Ovary (tissue), 10 donors: ENCODE measurements at places on chromosomes 2 and 18.
A peak's percentile ranks its signal among the peaks of the same experiment; 100 is the strongest.

DNA sequence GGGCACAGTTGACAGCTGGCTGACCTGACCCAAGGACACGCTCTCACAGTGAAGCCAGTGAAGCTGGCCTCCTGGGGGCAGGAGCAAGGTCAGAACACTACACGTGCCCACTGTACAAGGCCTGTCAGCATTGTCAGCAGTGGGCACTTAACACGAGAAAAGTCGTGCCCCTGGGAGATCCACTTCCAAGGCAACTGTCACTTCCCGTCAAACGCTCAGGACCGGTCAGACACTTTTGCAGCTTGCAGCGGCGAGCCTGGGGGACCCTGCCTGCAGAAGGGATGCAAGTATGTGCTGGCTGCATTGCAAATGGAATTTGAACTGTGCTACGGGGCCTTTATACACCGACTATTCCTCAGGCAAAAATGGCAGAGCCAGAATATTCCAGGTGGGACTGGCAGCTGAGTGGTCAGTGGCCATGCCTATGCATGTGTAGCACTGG is 176.2 kb downstream of the BCL2 start:
- peaks cover 13% of the 10 kb centered on the region for H3K4me1 ChIP-seq
- H3K4me3 ChIP-seq, result no peak overlapping the region
- H3K27me3 ChIP-seq, result no peaks in the 10 kb centered on the region
- no peaks in the 10 kb centered on the region for H3K36me3 ChIP-seq
- no peak for DNase-seq

GRCh38 chr2:20220806-20221554 is 4.0 kb downstream of the SDC1 start:
- no peak for DNase-seq
- no peak overlapping the region for H3K4me3 ChIP-seq
- no peaks in the 10 kb centered on the region for H3K27me3 ChIP-seq
- peaks cover 2% of the 10 kb centered on the region for H3K4me1 ChIP-seq

- DNase-seq, result no peak
- no peaks in the 10 kb centered on the region for H3K27me3 ChIP-seq
- peaks cover 6% of the 10 kb centered on the region for H3K4me1 ChIP-seq
- no peak overlapping the region for H3K27ac ChIP-seq
Observed at GRCh38 chr2:32712870-32713269, 85.0 kb downstream of the TTC27 start.

DNA sequence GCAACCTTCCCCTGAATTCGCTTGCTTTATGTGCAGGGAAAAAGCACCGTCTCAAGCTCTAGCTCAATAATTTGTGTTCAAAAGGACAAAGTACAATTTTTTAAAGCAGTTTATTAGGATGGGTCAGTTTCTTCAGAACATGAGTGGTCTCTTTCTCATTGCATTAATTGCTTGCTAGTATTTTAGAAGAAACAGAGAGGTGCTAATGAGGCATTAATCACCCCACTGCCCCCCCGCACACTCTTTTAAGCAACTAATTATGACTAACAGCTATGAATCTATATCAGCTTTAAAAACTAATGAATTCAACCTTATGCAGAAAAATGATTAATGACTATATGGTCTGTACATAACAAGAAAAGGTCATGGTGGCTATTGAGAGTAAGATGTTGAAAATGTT is 262.1 kb upstream of the ST6GAL2 start:
- H3K4me1 ChIP-seq, result no peaks in the 10 kb centered on the region
- H3K27me3 ChIP-seq, result no peaks in the 10 kb centered on the region
- DNase-seq, result no peak
- H3K27ac ChIP-seq, result no peak overlapping the region
- H3K36me3 ChIP-seq, result no peaks in the 10 kb centered on the region
- no peak overlapping the region for H3K4me3 ChIP-seq

- no peak overlapping the region for H3K4me3 ChIP-seq
- DNase-seq, result no peak
- no peaks in the 10 kb centered on the region for H3K36me3 ChIP-seq
- no peak overlapping the region for H3K27ac ChIP-seq
Observed at GRCh38 chr18:27382567-27383216, 197.6 kb upstream of the CHST9 start.

DNA sequence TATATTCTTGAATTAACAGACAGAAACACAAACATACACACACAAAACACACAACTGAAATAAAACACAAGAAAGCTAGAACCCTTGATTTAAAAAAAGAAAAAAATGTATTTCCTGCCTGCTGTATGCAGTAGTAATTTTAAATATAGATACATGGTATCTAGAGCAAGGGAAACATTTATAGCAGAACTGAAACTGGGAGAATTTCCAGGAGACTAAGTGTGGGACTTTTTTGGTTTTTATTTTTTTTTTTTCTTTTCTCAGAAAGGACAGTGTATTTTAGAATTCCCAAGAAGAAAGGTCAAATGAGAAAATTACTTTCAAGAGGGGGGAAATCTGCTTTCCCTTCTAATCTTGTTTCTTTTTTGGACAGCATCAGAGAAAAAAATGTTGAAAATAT is 558.9 kb upstream of the PKDCC start:
- H3K27me3 ChIP-seq, result no peaks in the 10 kb centered on the region
- H3K4me3 ChIP-seq, result no peak overlapping the region
- H3K4me1 ChIP-seq, result peaks cover 1% of the 10 kb centered on the region
- H3K36me3 ChIP-seq, result no peaks in the 10 kb centered on the region
- H3K27ac ChIP-seq, result no peak overlapping the region

DNA sequence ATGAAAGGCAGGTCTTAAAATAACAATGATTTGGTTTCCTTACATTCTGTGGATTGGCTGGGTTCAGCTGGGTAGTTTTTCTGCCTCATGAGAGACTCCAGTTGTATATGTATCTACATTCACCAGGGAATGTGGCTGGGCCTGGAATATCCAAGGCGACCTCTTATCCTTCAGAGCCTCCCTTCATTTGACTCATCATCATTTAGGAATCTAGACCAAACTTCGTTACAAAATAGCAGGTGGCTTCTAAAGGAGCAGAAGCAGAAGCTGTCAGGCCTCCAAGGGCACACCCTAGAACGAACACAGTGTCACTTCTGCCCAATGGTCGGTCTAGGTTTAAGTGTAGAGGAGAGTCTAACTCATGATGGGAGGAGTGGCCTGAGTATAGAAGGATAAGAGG is 204.2 kb downstream of the EN1 start:
- H3K36me3 ChIP-seq, result no peaks in the 10 kb centered on the region
- no peak overlapping the region for H3K27ac ChIP-seq
- H3K27me3 ChIP-seq, result no peaks in the 10 kb centered on the region
- DNase-seq, result no peak

GRCh38 chr2:46352621-46353020 is 55.4 kb downstream of the EPAS1 start:
- no peaks in the 10 kb centered on the region for H3K4me1 ChIP-seq
- H3K27ac ChIP-seq, result no peak overlapping the region
- no peaks in the 10 kb centered on the region for H3K27me3 ChIP-seq
- H3K36me3 ChIP-seq, result no peaks in the 10 kb centered on the region
- no peak for DNase-seq
- no peak overlapping the region for H3K4me3 ChIP-seq

DNA sequence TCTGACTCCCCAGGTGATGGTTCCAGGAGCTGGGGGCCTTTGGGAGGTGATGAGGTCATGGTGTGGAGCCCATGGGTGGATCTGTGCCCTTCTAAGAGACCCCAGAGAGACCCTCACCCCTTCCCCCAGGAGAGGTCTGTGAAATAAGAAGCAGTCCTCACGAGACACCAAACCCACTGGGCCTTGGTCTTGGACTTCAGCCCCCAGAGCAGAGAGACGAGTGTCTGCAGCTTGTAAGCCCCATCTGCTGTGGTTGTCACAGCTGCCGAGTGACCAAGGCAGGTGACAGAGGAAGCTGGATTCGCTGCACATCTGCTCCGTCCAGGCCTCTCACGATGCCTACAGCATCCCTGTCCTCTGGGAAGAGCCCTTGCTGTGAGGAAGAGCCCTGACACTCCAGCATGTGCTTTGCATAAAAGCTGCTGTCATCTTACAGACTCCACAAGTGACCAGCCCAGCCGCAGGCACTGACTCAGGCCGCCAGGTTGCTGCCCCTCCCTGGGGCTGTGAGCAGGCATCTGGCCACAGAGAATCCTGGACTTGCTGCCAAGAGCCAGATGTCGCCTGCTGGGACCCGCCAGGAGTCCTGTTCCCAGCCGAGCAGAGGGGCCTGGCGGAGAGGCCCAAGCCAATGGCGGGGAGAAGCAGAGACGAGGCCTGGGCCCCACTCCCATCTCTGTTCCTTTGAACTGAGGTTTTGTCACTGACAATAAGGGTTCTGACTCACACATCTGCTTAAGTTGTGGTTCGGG is 150.8 kb downstream of the PXDN start:
- no peaks in the 10 kb centered on the region for H3K27me3 ChIP-seq
- no peak for DNase-seq

DNA sequence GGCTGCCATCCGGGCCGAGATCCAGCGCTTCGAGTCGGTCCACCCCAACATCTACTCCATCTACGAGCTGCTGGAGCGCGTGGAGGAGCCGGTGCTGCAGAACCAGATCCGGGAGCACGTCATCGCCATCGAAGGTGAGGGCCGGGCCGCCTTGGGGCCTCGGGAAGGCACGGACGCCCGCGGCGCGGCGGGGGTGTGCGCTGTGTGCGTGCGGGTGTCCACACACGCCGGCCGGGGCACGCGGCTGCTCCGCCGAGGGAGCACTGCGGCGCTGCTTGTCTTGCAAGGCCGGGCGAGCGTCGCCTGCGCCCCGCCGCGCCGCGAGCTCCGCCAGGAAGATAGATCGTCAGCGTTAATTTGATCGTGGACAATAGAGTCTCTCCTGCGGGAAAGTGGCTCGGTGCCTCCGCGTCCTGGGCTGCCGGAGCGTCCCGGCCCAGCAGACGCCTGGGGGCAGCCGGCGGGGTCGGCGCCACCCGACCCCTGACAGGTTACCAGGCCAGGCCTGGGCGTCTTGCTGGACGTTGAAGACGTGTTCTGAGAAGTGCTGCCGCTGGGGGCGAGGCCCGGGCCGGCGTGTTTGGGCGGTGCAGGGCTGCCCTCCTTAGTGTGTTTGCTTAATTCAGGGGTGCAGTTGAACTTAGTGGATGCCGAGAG is 1.0 kb downstream of the AGAP1 start:
- no peaks in the 10 kb centered on the region for H3K36me3 ChIP-seq
- H3K4me3 ChIP-seq, result peak overlapping the region; percentile 62
- no peaks in the 10 kb centered on the region for H3K27me3 ChIP-seq
- DNase-seq, result peak; percentile 65
- H3K4me1 ChIP-seq, result peaks cover 3% of the 10 kb centered on the region
- no peak overlapping the region for H3K27ac ChIP-seq

- no peaks in the 10 kb centered on the region for H3K4me1 ChIP-seq
- no peak overlapping the region for H3K4me3 ChIP-seq
- H3K27ac ChIP-seq, result no peak overlapping the region
- DNase-seq, result no peak
- H3K27me3 ChIP-seq, result no peaks in the 10 kb centered on the region
Observed at GRCh38 chr2:202749477-202749876, 114.7 kb downstream of the FAM117B start.

GRCh38 chr2:73842739-73843019 is 13.9 kb downstream of the STAMBP start:
- no peak overlapping the region for H3K27ac ChIP-seq
- DNase-seq, result no peak
- no peaks in the 10 kb centered on the region for H3K36me3 ChIP-seq
- H3K4me1 ChIP-seq, result no peaks in the 10 kb centered on the region

- no peak overlapping the region for H3K27ac ChIP-seq
- H3K27me3 ChIP-seq, result no peaks in the 10 kb centered on the region
Observed at GRCh38 chr2:41890341-41890740, 157.5 kb upstream of the PKDCC start.

GRCh38 chr2:142724186-142724585 is 153.3 kb upstream of the KYNU start:
- no peaks in the 10 kb centered on the region for H3K36me3 ChIP-seq
- H3K4me1 ChIP-seq, result no peaks in the 10 kb centered on the region

DNA sequence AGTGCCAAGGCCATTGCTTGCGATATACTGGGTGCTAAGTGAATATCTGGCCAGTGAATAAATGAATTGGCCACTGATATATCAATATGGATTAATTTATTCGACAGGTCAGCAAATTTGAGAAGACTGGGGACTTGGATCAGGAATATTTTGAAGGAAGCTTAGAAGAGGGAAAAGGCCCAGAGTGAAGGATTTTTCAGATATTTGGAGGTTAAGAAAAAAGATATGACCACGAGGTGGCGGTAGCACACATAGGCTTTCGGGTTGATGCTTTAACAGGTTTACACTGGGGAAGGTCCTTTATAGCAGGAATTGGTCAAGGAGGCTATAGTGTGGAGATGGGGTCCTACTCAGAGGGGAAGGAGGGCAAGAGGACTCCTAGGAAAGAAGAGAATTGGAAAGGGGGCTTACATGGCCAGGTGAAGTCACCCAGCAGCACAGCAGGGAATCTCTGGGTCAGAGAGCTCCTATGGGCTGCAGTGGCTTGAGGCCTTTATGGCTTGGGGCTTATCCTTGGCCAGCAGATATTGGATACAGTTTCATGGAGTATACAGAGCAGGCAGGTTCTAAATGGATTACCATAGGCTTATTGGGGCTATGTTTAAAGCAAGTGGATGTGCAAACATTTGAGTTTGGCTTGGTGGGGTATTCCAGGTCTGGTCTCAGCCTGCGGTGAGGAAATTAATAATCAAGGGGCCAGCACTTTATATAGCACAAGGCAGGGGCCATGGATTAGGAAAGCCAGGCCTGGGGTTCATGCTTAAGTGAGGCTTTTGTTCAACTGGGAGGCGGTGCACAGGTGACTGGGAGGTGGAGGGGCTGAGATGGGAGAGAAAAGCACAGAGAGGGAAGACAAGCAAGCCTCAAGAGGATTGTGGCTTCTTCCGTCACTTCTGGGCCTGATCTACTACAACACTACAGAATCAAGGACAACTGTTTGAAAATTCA is 9.7 kb downstream of the IL1RN start:
- no peaks in the 10 kb centered on the region for H3K4me1 ChIP-seq
- no peaks in the 10 kb centered on the region for H3K36me3 ChIP-seq
- no peak overlapping the region for H3K4me3 ChIP-seq
- no peaks in the 10 kb centered on the region for H3K27me3 ChIP-seq
- no peak for DNase-seq

- H3K36me3 ChIP-seq, result no peaks in the 10 kb centered on the region
- no peaks in the 10 kb centered on the region for H3K27me3 ChIP-seq
- H3K4me3 ChIP-seq, result no peak overlapping the region
Observed at GRCh38 chr18:77129150-77129551, 3.4 kb downstream of the MBP start.

DNA sequence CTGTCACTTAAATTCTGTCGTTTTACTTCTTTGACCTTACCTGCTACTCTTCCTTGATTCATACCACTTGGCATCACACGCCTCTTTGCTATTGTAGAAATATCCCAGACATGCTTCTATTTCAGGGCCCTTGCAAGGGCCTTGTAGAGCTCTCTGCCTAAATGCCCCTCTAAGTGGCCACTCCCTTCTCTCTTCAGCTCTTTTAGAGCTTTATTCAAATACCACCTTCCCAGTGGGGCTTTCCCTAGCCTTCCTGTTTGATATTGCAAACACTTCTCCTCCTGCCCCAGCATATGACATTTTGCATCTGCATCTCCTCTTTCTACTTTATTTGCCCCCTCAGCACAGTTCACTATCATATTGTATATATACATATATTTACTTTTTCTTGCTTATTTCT is 54.0 kb downstream of the PELI1 start:
- H3K4me3 ChIP-seq, result no peak overlapping the region
- H3K27me3 ChIP-seq, result no peaks in the 10 kb centered on the region
- no peaks in the 10 kb centered on the region for H3K36me3 ChIP-seq
- H3K27ac ChIP-seq, result no peak overlapping the region

- no peaks in the 10 kb centered on the region for H3K27me3 ChIP-seq
- H3K27ac ChIP-seq, result no peak overlapping the region
- peaks cover 1% of the 10 kb centered on the region for H3K4me1 ChIP-seq
- no peak overlapping the region for H3K4me3 ChIP-seq
- no peak for DNase-seq
Observed at GRCh38 chr2:222802514-222803196, 58.2 kb upstream of the ACSL3 start.

- no peak for DNase-seq
- H3K27me3 ChIP-seq, result no peaks in the 10 kb centered on the region
- H3K4me1 ChIP-seq, result no peaks in the 10 kb centered on the region
- H3K27ac ChIP-seq, result no peak overlapping the region
Observed at GRCh38 chr2:132503701-132504100, 87.1 kb downstream of the GPR39 start.
